ENCODE measurements at places on chromosomes 5 and 9.

DNA sequence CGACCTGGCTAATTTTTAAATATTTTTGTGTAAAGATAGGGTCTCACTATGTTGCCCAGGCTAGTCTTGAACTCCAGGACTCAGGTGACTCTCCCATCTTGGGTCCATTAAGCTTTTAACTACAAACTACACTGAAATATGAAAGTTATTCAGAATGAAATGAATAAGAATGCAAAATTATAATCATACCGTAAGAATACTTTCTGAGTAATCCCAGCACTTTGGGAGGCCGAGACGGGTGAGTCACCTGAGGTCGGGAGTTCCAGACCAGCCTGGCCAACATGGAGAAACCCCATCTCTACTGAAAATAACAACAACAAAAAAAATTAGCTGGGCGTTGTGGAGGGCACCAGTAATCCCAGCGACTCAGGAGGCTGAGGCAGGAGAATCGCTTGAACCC lies 1.1 kb upstream of the ORM1 start:
- DNase-seq = no peak

- DNase-seq = no peak
These were observed 47.6 kb upstream of the GRHPR start for GRCh38 chr9:37374892-37375291.

DNA sequence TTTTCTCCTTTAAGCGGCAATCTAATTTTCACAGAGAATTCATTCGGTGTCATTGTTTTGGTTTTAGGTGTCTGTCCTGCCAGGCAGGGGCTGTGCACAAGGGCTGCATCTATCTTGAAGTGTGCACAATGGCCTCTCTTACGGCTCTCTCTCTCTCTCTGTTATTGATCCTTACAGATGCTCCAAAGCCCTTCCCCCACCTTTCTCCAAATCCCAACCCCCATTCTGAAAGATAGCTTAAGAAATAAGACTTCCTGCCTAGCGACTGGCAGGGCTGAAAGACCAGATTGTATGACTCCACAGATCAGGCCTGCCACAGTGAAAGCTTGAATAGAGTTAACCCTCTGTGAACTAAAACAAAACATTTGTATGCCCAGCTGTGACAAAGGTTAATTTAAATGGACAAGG lies 86.5 kb upstream of the NR5A1 start:
- DNase-seq = no peak

GRCh38 chr9:83047839-83048775 lies 14.8 kb downstream of the RASEF start:
- no peak for DNase-seq

GRCh38 chr5:157540707-157541446 lies 34.7 kb downstream of the ADAM19 start:
- DNase-seq = no peak

Measured in urinary bladder (tissue), 4 donors.